ENCODE measurements at places on chromosomes 13 and 19.

GRCh38 chr19:35501684-35502083 is 11.4 kb upstream of the KRTDAP start:
- no peak for DNase-seq

DNA sequence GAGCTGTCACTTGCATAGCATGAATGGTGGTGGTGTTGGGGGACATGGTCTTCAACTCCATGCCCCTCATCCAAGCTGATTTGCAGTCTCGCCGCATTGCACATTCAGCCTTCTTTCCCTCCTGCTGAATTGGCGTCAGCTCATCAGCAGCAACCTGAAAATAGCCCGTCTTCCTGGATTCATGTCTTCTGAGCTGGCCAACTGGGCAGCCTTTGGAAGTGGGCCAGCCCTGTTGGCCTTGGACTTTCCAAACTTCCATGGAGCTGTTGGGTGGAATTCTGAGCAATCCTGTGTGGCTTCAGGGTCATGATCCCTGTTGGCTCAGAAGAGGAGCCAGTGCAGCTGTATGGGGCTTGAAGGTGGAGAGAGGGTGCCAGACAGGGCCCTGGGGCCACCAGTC is 68.8 kb downstream of the ZNF536 start:
- DNase-seq, result no peak

DNA sequence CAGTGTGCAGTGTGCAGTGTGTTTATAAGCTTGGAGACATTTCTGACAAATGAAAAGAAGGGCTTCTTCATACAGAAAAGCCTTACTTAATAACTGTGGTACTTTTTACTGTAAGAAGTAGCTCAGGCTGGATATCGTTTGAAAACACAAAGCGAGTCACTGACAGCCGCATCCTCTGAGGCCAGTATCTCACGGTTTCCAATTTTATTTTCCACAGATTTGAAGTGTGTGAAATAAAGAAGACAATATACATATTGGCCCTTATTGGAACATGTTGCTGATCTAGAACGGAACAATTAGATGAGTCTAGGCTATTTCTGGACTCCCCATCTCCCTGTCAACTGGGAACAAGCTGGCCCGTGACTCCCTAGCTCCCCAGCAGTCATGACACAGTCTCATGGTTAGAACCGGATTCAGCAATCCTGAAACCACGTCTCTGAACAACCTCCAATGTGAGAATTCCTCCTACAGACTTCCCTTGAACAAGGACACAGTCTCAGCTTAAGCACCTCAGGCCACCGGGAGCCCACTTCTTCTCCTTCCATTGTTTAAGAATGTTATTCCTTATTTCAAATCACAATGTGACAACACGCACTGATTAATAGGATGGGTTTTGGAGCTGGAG is 484.5 kb downstream of the COG6 start:
- DNase-seq, result no peak

DNA sequence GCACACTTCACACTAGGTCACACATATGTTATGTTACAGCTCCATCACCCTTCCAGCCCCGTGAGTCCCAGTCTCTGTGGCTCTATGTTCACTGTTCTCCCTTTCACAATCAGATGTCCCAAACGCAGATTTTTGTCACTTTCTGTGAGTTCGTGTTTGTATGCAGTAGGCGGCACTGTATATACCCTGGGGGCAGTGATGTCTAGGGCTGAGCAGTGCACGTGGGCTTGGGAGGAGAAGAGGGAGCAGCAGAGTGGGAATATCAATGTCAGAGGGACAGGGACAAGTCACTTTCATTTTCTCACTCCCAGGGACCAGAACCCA is 22.0 kb downstream of the PSG1 start:
- no peak for DNase-seq

GRCh38 chr19:8208922-8209461 is at the start of gene CERS4:
TSS of gene CERS4 (plus strand) at chr19:8209370. CDS start at chr19:8251077, 41,707 bp downstream.
- DNase-seq, result no peak

GRCh38 chr13:50141375-50141975 is 126.2 kb downstream of the KCNRG start:
- no peak for DNase-seq

DNA sequence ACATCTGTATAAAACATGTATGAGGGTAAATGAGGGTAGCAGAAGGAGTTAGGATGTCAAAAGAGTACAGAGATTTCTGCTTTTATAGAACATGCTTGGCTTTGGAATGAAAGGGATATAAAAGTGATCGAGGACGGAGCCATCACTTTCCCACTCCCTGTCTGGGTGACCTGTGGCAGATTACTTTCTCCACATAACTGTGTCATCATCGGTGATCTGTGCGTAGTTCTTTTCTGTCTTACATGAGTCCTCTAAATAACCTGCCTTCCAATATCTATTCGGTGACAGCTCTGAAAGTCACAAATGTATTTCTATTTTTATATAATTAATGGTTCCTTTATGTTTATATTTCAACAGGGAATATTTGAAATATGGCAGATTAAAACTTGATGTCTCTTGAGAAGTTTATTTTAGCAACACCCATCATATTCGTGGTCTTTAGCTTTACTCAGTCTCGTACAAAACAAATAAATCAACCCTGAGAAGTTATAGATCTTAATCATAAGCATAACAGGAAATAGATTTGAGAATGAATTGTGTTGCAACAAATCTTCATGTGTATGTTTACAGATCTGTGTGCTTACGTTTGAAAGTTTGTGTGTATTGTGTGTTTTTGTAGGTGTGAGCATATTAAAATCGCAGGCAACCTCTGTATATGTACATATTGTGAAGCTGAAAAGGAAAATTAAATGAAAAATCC is 1094.3 kb downstream of the EFNB2 start:
- DNase-seq, result no peak

DNA sequence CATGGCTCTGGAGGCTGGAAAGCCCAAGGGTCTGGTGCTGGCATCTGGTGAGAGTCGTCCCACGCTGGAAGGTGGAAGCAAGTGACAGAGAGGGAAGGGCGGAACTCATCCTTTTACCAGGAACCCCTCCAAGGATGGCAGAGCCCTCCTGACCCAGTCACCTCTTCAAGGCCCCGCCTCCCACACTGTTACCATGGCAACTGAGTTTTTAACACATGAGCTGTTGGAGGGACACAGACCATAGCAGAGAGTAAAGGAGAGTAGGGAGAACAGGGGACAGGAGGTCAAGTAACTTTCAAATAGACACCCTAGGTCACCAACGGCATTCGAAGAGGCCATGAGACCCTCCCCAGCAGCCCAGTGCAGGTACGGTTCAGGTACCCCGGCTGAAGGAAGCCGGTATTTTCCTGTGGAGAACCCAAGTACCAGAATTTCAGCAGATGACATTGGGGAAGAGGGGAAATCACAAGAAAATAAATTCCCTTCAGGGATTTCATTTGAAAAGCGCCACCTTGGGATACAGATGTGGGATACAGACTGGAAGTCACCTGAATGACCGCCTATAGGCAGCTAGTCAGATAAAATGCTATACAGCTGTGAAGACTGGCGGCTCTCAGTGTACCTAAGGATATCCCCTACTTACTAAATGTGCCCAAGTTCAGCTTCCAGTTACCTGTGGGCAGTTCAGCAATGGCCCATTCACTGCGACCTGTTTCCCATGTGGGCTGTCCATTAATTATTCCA is 8.0 kb downstream of the IL17D start:
- no peak for DNase-seq

DNA sequence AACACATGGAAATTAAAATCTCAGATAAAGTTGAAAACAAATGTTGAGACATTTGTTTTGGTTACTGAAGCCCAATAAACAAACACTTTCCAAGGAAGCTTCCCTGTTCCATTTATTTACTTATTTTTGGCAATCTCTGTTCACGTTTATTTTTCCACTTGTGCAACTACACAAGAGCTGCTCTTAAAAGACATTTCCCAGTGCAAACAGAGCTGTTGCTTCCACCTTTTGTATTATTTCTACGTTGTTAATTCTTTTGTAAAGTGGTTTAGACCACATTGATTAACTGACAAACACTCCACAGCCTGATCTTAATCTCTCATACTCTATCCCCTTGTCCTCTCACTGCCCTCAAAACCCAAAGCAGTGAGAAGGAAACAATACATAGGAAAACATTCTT is 757.6 kb downstream of the LIG4 start:
- no peak for DNase-seq

- DNase-seq, result peak; percentile 74
Observed at GRCh38 chr13:32142956-32143375, 111.4 kb downstream of the FRY start.

GRCh38 chr13:58472483-58472882 is 840.9 kb downstream of the PCDH17 start:
- DNase-seq, result no peak

- DNase-seq, result no peak
Observed at GRCh38 chr13:62087124-62087523, 671.5 kb upstream of the PCDH20 start.

- DNase-seq, result no peak
Observed at GRCh38 chr19:14682084-14682483, 7.4 kb upstream of the ADGRE3 start.

- DNase-seq, result no peak
Observed at GRCh38 chr13:72754111-72754510, 26.4 kb downstream of the BORA start.

DNA sequence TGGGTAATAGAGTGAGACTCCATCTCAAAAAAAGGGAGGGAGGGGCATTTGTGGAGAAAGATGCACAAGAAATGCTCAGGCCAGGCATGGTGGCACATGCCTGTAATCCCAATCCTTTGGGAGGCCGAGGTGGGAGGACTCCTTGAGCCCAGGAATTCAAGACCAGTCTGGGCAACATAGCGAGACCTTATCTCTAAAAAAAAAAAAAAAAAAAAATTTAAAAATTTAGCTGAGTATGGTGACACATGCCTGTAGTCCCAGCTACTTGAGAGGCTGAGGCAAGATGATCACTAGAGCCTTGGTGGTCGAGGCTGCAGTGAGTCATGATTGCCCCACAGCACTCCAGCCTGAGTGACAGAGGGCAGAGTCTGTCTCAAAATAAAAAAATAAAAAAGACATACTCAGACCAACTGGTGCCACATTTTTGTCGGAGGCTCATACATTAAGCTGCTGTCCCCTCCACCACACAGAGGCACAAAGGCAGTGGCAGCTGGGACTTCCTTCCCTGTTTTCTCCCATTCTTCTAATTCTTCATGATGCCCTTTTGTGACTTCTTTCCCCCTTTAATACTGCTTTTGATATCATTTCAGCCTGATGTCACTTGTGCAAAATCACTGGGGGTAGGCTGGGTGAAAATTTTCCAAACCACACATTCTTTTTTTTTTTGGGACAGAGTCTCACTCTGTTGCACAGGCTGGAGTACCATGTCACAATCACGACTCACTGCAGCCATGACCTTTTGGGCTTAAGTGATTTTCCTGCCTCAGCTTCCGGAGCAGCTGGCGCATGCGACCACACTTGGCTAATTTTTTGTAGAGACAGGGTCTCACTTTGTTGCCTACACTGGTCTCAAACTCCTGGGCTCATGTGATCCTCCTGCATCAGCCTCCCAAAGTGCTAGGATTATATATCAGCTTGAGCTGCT is 26.8 kb upstream of the CXCL17 start:
- DNase-seq, result no peak

- no peak for DNase-seq
Observed at GRCh38 chr19:3359015-3359918, 7.1 kb upstream of the NFIC start.

DNA sequence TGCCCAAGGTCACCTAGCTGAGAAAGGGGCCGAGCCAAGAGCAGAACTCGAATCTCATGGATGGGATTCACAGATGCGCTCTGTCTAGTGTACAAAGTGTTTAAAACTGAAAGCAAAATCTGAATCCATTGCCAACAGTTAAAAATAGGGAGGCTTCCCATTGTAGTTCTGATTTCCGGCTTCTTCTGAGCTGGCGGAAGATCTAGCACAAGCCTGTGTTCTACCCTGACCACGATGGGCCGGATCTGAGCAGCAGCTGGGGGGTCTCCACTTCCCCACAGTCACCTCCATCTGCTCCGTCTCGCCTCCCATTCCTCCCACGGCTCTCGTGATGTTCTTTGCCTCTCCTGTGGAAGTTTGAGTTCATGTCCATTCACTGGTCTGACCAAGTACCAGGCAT is 2.4 kb downstream of the CACNG8 start:
- no peak for DNase-seq

DNA sequence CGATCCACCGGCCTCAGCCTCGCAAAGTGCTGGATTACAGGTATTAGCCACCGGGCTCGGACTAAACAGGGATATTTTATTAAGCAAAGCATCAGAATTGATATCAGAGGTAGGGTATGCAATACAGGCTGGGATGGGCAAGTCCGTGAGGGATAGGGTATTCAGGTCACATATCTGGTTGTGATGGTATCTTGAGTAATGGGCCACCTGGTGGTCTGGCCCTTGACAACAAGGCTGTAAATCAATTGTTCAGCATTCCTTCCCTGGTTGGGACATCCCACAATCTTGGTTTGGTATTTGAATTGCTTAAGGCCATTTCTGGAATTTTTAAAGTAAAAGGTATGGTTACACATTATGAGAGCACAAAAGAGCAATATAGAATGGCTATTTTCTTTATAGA is 1588.0 kb downstream of the SLITRK1 start:
- no peak for DNase-seq

DNA sequence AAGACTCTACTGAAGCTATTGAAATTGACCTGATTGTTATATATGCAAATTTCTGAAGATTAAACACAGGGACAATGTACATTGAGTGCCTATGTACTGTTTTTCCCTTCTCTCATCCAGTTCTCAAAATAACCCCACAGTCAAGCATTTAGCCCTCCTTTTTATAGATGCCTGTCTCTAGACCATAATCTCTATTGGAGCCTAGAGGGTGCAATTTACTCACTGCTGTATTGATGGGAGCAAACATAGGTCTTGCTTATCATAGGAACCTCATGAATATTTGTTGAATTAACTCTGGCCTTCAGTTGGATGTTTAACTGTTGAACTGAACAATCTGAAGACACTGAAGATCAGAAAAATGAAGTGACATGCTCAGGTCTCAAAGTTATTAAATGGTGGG is 183.0 kb downstream of the RFC3 start:
- DNase-seq, result no peak

DNA sequence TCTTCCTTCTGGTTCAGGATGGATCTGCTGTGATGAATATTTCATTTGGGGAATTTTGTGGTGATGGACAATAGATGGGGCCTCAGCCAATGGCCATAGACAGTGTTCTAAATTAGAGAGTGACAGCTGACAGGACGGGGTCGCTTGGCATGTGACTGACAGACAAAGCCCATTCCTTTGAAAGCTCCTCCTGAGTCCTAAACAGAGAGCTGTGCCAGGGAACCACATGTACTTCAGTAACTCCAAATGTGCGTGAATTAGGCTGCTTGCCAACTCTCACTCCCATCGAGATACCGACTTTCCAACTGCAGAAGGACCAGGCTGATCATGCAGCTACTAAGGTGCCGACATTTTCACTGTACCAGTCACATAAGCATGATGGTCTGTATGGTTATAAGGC is 187.7 kb downstream of the SHISA2 start:
- no peak for DNase-seq

- no peak for DNase-seq
Observed at GRCh38 chr19:8517551-8518442, 3.8 kb upstream of the ZNF414 start.

GRCh38 chr13:31150315-31150985 is 11.3 kb downstream of the HSPH1 start:
- DNase-seq, result no peak

GRCh38 chr19:35080613-35081170 is 34.9 kb upstream of the FXYD3 start:
- no peak for DNase-seq

GRCh38 chr19:47891923-47892666 is 6.0 kb upstream of the SULT2A1 start:
- no peak for DNase-seq
